ENCODE measurements at places on chromosomes 5 and 9.

- no peak for DNase-seq
These were observed 12.2 kb downstream of the CCT5 start for GRCh38 chr5:10262121-10262774.

- DNase-seq, result no peak
These were observed 14.0 kb downstream of the GRHPR start for GRCh38 chr9:37436540-37436939.

GRCh38 chr9:34577400-34578240 lies 11.9 kb downstream of the CNTFR start:
- no peak for DNase-seq

- no peak for DNase-seq
These were observed 23.8 kb downstream of the CAMSAP1 start for GRCh38 chr9:135883410-135884089.

GRCh38 chr5:38541174-38541725 lies 15.2 kb downstream of the LIFR start:
- no peak for DNase-seq

DNA sequence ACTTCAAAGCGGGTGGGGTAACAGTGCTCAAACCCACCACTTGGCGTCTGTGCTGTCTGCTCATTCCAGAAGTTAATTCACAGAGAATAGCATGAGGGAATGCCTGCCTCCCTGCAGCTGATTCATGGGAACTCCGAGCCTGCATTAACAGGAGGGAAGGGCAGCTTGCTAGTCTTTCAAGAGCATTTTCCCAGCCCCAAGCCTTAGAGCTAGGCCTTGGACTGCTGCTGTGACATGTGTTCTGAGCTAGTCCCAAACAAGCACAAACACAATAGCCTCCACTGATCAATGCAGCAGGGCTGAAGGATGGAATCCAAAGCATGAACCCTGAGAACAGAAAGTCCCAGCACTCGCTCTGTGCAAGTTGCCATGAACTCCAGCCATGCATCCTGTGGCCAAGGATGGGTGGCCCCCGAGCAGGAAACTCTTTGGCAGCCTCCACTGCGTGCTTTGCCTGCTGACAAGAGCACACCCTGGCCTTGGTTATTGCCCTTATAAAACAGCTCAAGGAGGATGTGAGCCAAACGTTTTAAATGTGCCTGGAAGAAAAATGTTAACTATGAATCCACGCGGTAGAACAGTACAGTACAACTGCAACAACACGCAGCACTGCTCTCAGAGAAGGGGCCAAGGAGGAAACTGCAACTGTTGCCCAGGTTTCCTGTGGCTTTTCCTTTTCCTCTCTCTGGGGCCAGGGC lies 653.1 kb upstream of the KLF4 start:
- peak; percentile 22 for DNase-seq

DNA sequence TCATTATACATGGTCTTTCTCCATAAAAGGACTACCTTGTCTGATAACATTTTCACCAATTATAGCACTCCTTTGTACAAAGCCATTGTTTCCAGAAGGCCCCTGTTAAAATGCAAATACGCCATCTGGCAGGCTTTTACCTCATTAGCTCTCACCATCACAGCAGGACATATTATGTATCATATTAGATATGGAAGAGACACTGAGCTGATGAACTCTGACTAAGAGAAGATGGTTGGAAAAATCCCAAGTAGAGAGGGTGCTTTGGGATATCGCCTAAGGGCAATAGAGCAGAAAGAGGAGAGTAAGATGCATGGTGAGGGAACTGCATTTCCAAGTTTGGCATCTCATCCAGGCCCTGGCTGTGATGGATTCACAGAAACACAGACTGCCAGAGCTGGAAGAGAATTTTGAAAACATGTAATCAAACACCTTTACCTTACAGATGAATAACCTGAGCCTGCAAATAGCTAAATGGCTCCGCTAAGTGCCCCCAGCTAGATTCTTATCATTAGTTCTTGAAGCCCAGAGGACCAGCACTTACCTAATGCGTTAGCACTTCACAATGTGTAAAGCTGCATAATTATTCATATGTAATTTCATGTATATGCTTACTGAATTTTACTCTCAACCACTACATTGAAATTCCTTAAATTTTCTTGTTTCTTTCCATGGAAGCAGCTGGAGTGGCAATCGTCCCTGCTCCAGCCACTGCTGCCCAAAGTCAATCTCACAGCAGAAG lies 393.6 kb upstream of the IZUMO3 start:
- DNase-seq, result no peak

GRCh38 chr5:64074533-64074932 lies 91.1 kb upstream of the RNF180 start:
- no peak for DNase-seq

- no peak for DNase-seq
These were observed 84.2 kb downstream of the FNBP1 start for GRCh38 chr9:129958796-129959195.

- no peak for DNase-seq
These were observed 15.5 kb downstream of the IGIP start for GRCh38 chr5:140141241-140141640.

- DNase-seq, result no peak
These were observed 567.2 kb downstream of the CAAP1 start for GRCh38 chr9:26325444-26325829.

- no peak for DNase-seq
These were observed 12.5 kb downstream of the PTCH1 start for GRCh38 chr9:95504053-95504963.

DNA sequence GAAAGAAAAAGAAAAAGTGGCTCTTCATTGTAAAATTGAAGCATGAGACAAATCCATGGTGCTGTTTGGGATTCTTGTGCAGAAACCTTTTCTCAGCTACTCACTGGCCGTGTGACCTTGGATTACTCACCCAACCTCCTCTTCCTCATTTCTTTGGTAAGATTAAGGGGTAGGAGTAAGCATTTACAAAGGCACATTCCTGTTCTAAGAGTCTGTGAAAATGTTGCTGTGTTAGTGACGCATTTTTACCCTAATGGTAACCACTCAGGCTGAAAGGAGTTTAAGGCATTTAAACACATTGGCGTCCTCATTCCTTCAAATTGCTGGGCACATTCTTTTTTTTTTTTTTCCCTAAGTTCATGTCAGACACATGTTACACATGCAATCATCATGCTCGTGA lies 4.3 kb downstream of the RAI14 start:
- no peak for DNase-seq

DNA sequence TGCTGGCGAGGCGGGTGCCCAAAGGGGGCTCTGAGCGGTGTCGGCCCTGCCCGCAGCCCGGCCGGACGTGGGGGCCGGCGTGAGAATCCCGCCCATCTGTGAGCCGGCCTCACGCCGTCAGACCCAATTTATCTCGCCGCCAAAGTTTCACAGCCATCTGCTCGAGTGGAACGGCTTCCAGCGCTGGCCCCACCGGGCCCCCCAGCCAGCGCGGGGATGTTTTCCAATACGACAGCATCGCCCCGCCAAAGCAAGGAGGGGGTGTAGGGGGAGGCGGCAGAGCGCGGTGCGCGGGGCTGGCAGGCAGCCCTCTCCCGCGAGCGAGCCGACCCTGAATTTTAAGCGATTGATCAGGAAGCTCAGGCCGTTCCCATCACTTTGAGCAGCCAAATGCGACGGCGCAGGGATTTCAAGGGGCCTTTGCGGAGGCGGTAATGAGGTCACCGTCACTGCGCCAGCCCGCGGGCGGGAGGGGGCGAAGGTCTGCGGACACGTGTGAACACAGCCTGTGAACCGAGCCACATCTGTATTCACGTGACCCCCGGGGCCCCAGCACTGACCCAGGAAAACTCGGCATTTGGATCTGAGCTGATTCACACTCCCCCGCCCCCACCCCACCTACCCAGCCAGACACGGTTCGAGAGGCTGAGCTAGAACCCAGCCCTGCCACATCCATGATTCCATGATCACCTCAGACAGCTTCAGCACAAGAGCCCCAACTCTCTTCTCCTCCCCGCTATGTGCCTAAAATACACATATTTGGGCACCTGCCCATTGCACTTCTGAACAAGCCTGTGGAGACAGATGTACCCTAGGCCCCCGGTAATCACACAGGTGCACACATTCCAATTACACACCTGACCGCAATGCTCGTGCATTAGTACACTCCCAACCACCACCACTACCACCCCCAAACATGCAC lies 47.8 kb upstream of the PSD2 start:
- DNase-seq, result no peak

- peak; percentile 10 for DNase-seq
These were observed 76.2 kb upstream of the PTPN3 start for GRCh38 chr9:109574061-109574882.

GRCh38 chr9:35510754-35511428 lies 21.0 kb downstream of the RUSC2 start:
- DNase-seq, result peak; percentile 51

DNA sequence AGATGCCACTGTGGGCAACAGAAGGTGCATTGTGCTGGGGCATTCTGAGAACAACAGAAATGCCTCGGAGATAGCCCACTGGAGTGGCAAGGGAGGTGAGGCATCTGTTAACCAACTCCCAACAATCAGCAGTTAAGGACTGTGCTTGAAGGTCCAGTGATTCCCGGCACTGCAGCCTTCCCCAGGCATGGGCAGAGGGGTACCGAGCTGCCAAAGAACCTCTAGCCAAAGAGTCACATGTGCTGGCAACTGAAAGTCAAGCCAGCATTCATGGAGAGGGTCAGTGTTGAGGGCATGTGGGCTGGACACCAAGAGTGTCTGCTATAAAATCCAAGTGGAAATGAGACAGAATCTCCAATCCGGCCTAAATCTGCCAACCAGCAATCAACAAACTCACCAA lies 149.6 kb downstream of the ASTN2 start:
- no peak for DNase-seq

GRCh38 chr5:77569409-77569808 lies 69.1 kb downstream of the OTP start:
- DNase-seq, result no peak

DNA sequence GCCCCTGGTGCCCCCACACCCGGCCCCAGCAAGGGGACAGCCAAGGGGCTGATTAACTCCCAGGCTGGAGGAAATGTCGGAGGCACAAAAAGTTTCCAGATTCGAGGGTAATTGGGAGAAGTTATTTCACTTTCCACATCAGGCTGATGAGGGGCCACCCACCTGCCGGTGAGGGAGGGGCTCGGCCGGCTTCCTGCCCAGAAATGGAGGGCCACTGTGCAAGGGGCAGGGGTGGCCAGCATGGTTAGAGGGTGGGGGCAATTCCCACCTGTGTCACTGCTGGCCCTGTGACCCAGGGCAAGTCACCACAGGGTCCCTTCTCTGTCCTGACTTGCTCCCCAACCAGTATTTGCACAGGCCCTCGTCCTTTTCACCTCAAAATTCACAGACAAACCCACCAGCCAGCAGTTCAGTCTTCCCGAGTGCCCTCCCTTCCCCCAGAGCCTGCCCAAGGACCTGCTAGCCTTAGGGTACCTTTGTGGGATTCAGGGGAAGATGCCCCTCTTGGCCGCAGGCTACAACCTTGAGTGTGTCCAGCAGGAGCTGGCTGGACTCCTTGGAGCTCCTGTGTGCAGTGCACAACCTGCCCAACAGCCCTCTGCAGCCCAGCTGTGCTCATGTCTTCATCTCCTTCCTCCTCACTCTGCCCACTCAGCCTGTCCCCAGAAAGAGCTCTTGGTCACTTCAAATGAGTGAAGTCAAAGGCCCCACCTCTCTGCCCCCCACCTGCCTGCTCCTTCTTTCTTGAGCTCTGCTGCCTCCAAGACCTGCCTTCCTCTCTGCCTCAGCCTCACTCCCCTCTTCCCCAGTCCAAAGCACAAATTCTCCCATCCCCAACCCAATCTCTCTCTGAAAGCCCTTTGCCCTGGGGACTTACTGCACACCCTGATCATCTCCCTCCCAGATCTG lies 130.5 kb downstream of the BARX1 start:
- no peak for DNase-seq

- DNase-seq, result no peak
These were observed 83.5 kb downstream of the C9orf152 start for GRCh38 chr9:110124439-110124838.

- DNase-seq, result no peak
These were observed 14.0 kb downstream of the UBE2QL1 start for GRCh38 chr5:6462671-6463070.

DNA sequence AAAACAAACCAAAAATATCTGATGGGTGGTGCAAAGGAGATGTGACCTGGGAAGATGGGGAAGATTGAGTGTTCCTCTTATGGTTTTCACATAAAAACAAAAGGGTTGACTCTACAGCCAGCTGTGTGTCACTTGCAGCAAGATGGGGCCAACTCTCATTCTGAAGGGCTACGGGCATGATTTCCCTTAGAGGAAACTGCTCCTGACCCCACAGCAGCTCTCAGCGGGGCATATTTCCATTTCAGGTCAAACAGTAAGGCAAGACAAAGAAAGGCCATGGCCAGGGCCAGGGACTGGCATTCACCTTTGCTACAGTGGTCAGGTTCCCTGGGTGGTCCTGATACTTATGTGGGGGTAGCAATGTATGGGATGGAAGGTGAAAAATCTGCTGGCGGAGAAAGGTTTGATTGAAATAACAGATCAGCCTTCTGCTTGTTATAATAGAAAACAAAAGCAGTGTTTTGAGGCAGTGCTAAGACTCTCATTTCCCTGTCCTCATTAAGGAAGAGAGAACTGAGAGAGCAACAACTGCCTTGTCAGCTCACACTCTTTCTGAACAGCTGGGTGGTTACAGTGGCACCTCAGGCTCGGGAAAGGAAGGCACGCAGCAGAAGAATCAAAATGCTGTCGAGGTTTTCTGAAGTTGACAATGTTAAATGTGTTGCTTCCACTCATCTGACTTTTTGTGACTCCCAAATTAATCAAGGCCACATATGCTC lies 120.7 kb upstream of the PCA3 start:
- no peak for DNase-seq

- DNase-seq, result no peak
These were observed 71.9 kb downstream of the MFAP3 start for GRCh38 chr5:154110716-154111115.

Data from brain pericyte (primary cell).